Vagina (tissue), 2 donors: ENCODE measurements at places on chromosomes 6 and 20. TPM values are rescaled to one million over a fixed set of nuclear protein-coding genes. Genes with fewer than 3 reads are reported as not detected.
A peak's percentile ranks its signal among the peaks of the same experiment; 100 is the strongest.

Gene RPL10A
- total RNA-seq = 2,013 TPM

Gene MAFB
- total RNA-seq = 80.5 TPM

Gene HSPA12B
- total RNA-seq = 21.6 TPM

Gene HTR1B
- total RNA-seq = not detected

Gene SPATA25
- total RNA-seq = 7.1 TPM

Gene LPIN3
- total RNA-seq = 82.3 TPM

Gene OOEP
- not detected for total RNA-seq

Gene NRN1
- 9.8 TPM for total RNA-seq

Gene EDN3
- total RNA-seq = 220 TPM

Gene WFDC5
- 6.1 TPM for total RNA-seq

DNA sequence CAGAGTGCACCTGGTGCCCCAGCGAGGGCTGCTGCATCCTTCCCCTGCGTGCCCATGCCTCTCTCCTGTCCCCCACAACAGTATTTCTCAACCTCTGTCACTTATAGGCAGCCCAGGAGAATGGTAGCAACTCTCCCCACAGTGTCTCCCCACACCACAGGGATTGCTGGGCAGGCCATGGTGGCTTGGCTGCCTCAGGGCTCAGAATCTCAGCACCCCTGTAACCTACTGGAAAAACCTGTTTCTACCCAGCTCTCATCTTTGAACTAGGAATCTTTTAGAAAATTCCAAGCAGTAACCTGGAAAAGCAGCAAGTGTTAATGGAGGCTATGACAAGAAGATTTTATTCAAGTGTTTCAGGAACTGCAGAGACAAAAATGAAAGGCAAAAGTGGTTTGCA is 38.0 kb downstream of the CD164 start:
- DNase-seq = no peak

- no peak for DNase-seq
Observed at GRCh38 chr20:60491051-60491581, 532.9 kb downstream of the CDH26 start.

DNA sequence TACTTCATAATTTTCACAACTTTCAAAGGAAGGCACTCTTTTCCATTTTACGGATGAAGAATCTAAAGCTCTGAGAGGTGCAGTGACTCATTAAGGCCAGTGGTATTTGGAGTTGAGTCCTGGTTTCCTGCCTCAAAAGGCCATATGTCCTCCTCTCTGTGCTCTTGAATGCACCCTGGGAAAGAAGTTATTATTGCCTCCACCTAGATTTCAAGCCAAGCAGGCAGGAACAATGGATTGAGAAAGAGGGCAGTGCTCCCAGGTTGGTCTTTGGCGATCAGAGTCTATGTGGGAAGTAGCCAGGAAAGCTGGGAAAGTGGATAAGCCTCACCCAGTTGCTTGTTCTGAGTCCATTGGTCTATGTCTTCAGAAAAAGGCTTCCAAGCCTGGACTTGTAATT is 165.0 kb downstream of the MAFB start:
- DNase-seq = no peak

DNA sequence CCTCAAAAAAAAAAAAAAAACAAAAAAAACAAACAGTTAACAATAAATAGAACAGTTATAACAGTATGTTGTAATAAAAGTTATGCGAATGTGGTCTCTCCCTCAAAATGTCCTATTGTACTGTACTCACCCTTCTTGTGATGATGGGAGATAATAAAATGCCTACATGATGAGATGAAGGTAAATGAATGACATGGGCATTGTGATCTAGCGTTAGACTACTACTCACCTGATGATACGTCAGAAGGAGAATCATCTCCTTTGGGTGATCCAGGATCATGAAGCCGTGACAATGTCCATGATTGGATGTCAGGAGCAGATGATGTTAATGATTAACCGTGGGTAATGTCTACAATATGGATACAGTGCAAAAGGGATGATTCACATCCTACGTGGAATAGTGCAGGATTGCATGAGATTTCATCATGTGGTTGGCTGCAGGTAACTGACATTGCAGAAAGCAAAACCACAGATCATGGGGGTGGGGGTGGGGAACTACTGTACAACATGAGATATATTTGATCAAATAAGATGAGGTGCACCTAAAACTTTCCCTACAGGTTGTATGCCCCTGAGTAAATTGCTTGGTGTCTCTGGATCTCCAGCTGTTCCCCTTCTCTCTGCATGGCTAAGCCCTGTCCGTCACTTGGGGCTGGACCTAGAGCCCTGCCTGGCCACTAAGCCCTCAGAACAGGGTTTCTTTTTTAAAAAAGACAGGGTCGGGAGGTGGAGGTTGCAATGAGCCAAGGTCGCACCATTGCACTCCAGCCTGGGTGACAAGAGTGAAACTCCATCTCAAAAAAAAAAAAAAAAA is 6.2 kb upstream of the RBCK1 start:
- no peak for DNase-seq

- no peak for DNase-seq
Observed at GRCh38 chr6:150651808-150652470, 52.3 kb downstream of the PLEKHG1 start.

DNA sequence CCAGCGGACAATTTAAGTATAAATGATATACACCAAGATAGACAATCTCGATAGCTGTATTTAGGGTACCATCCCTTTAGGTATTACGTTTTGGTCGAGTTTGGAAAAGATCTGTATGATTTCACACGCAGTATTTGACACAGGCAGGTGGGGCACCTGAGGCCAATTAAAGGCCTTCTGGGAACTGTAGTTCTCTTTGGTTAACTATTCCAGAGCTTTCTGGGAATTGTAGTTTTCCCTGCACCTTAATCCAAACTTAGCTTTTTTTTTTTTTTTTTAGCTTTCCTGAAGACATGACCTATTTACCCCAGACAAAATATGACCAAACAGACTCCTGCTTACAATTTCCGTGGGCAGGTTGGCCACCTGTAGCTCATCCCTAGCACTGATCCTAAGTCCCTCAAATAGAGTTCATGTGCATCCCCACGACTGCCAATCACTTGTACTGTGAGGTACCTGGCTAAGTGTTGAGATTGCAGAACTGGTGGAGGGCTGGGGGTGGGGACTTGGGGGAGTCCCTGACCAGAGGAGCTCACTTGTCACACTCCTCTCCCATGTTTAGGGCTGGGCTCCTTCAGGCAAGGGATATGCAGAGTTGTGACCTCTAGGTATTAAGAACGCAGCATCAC is 999 bp upstream of the EHMT2 start:
- no peak for DNase-seq

GRCh38 chr6:110653381-110653780 is 161.9 kb downstream of the CDK19 start:
- no peak for DNase-seq

DNA sequence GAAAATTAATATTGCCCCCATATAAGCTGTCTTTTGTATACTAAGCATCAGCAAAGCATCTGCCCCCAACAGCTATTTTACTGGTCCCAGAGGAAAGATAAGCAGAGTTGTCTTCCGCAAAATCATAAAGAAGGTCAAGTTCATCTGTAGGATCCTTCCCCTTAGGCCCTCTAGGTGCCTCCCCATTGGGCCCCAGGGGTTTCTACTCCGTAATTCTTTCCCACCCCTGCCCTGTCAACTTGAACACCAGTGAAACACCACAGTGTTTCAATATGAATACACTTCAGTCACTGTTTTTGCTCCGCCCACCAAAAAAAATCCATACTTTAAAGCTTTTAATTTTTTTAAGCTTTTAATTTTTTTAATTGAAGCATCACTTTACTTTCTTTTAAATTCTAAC is 159.2 kb downstream of the ATXN1 start:
- no peak for DNase-seq

DNA sequence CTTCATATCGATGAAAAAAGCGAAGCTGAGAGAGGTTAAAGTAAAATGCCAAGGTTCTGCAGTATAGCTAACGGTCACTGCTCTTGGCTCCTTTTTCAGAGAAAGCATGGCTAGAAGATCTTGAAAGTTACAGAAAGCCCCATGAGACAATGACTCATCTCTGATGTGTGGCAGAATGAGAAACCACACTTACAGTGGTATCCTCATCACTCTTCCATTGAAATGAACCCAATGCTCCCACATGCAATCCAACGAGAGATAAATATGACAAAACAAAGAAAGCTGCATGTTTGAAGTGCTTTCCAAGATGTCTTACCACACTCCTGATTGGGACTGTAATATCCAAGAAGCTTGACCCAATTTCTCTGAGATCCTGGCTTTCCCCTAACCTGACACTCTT is 694.9 kb downstream of the PRKN start:
- DNase-seq = no peak

GRCh38 chr6:23228439-23229024 is 659.2 kb downstream of the HDGFL1 start:
- no peak for DNase-seq

GRCh38 chr6:166760288-166760687 is 133.2 kb upstream of the RPS6KA2 start:
- no peak for DNase-seq

DNA sequence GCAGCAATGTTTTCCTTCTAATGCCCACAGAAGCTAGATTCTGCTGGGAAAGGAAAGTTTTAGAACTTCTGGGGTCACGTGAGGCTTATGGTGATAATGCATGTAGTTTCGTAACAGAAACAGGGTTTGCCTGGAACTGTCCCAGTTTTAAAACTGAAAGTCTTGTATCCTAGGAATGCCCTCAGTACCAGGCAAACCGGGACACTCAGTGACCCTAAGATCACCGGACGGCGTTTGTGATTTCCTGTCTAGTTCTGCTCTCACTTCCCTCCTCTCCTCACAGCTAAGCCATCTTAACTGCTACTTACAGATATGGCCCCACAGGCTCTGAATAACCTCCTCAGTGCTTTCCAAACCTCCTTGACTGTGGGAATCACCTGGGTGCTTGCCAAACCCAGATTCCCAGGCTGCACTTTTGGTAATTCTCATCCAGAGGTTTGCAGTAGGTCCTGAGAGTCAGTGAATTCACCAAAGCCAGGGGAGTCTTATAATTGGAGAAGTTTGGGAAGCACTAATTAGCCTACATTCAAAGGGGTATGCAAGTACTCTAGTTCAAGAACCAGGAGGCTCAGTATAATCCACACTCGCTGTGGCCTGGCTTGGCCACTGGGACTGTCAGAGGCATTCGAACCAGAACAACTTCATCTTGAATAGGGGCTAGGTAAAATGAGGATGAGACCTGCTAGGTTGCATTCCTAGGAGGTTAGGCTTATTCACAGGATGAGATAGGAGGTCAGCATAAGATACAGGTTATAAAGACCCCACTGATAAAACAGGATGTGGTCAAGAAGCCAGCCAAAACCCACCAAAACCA is 231.6 kb upstream of the MYLIP start:
- no peak for DNase-seq

GRCh38 chr20:5153612-5154542 is 27.1 kb downstream of the CDS2 start:
- DNase-seq = no peak

GRCh38 chr20:20737158-20737557 is 24.7 kb upstream of the RALGAPA2 start:
- DNase-seq = peak; percentile 69

DNA sequence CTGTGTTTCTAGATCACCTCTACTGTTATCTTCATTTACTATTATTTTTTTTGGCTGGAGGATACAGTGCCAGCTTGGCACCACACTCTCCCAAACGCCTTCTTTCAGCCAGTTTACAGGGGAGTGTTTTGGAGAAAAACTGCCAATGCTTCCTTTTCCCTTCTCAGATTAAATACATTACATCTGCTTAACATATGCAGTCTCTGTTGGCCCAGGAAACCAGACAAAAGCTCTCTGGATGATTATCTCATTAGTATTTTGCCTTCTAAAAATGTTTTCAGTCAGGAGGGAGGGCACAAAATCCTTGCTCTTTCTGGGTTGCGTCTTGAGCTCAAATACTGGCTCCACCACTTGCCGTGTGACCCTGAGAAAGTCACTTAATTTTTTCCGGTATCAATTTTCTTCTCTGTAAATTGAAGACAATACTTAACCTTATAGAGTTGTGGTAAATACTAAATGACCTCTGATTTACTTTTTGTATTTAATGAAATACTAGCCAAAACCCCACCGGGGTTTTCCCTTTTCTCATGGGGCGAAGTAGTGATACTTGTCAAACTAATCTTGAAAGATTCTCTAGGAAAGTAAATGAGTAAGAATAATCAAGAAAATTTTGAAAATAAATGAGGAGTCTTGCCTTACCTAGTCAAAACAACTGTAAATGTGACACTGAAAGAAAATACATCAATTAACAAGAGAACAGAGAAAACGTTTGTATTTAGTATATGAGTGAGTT is 146.2 kb downstream of the MMS22L start:
- no peak for DNase-seq

- no peak for DNase-seq
Observed at GRCh38 chr6:45461486-45461885, 83.8 kb upstream of the SUPT3H start.

- DNase-seq = no peak
Observed at GRCh38 chr20:6599876-6600735, 167.4 kb upstream of the BMP2 start.

GRCh38 chr6:40187535-40188144 is 253.4 kb upstream of the MOCS1 start:
- no peak for DNase-seq

DNA sequence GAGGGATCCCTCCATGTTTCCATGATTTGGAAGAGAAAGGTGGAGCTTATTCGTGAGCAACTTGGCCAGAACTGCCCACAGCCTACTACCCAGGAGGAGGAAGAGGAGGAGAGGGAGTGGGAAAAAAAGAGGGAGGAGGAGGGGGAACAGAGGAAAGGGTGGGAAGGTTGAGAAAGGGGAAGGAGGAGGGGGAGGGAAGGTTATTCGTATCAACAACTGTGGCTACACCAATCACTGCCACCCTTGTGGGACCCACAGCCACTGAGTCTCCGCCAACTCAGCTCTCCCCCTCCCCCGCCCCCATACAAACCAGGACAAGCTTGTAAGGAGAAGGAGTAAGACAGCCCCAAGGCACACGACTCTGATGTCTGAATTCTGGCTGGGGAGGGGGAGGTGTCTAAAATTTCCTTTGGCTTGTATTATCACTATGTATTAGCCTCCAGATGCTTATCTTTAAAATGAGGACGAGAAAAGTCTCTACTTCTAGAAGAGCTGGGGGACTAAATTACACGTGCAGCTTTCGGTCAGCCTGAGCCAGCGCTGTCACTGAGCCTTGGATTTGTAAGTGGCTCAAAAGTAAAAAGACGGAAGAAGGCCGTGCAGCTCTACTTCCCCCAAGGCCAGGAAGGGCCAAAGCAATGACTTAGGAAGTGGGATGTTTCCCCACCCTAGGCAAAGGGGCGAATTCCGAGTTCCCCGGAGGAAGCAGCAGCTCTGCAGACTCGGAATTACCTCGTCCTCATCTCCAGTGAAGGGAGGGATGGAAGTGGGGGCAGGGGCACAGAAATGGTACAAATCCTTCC is 1.0 kb downstream of the FKBP1A start:
- no peak for DNase-seq

DNA sequence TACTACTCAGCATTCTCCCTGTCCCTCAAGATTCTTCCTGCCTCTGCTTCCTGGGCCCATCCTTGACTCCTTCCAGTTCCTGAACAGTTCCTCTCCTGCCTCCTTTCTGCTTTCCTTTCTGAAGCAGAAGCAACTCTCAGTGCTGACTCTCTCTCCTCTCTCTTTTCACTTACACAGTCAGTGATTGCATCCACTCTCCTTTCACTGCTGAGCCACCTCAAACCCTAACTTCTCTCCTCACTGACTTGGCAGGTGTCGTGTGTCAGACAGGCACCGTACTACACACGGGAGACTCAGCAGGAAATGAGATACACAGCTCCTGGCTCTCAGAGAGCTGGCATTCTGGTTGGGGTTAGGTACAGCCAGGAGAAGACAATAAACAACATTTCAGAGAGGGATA is 5.6 kb downstream of the ABHD16A start:
- DNase-seq = no peak
